ENCODE measurements at places on chromosomes 5 and 9. TPM values are rescaled to one million over a fixed set of nuclear protein-coding genes. Genes with fewer than 3 reads are reported as not detected.

SMC5 gene
- 15.3 TPM for total RNA-seq

GRCh38 chr5:89282554-89283510 lies 399.8 kb upstream of the MEF2C start:
- DNase-seq, result peak; percentile 31

DNA sequence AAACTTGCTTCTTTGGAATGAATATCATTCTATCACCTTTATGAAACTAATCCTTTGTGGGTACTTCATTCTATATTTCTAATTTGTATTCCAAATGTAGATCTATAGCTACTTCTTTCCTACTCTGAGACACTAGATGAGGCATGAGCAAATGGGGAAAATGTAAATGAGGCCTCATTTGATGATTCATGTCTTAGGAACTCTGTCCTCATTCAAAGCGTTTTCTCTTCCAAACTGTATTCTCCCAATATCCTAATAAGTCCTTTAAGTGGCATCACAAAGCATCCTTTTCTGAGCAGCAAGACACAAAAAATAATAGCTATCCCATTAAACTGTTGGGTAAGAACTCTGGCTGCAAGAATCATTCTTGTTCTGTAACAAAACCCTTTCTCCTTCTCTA lies 56.1 kb downstream of the TTLL11 start:
- no peak for DNase-seq

DNA sequence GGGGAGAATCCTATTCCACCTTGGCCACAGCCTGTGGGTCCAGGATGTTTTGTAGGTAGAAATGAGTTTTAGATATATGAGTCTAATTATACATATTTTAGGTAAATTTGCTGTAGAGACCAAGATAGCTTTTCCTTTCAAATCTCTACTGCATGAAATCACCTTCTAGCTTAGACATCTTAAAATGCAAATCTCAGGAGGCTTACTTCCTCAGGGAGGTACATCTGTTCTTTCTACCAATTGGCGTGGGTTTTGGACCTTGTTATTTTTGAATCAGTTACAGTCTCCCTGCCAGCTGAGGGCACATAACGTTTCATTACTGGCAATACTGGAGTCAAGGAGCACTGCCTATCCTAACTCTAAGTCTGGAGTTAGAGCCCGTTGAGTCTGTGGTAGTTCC lies 28.7 kb upstream of the MAST4 start:
- no peak for DNase-seq

DNA sequence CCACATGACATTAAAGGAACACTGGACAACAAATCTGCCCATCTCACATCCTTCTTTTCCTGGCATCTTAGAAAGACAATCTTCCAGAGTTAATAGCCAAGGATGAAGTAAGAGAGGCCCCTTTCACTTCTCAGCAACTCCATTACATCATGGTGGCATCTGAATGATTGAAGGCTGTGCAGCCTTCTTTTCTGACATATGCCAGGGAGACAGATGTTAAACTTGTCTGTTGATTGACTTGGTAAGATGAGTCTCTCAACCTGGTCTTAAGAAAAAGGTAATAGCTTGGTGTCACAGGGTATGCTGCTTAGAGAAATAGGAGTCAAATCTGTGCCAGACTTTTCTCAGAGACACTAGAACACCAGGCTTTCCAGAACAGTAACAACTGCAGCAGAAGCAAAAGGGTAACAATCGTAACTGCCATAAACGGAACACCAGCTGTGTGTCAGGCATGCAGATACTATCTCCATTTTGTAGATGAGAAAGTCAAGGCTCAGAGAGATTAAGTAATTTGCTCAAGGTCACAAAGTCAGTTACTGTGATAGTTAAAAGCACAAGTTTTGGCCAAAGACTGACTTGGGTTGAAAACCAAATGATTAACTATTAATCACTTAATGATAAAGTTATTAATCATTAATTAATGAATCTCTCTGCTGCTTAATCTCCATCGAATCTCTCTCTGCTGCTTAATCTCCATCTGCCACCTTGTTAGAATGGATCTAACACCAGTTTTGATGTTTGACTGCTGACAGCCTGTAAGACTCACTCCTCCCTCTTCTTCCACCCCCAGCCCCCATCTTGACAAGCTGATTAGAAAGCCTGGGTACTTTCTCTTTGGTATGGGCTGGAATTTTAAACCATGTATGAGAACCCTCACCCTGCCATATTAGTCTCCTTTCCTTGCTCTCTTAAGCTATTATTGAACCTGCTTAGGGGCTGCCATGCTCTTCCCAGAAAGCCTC lies 353.5 kb downstream of the ENC1 start:
- DNase-seq, result no peak

DNA sequence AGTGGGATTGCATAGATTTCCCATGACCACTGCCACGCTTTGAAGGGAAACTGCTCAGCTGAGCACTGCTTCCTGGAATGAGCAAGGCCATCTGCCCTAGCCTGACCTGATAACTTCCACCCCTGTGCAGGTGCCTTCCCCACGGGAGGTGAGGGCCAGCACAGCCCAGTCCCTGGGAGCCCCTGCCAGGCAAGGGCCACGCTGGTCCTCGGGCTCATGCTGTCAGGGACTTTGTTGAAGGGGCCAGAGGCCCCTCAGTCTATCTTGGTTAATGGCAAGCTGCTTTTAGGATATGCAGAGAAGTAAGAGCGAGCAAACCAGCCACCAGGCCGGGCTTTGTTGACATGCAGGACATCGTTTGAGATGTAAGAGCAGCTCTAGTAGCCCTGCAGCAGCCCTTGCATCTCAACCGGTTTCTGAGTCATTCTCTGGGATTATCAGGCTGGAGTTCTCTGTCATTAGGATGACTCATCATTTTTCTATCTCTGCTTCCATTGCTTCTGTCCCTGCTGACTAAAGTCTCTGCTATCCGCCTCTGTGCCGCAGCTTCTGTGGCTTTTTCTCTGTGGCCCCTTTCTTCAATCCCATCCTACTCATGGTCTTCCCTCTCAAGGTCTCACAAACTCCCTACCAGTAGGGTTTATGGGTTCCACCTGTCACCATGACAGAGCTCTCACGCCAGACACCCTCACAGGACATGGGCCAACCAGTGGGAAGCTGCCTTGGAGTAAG lies 30.6 kb upstream of the IQGAP2 start:
- peak; percentile 82 for DNase-seq

Measured in H4 (cell line).